Cardiac atrium fibroblast (primary cell): ENCODE measurements at places on chromosomes 16 and 17. TPM values are rescaled to one million over a fixed set of nuclear protein-coding genes. Genes with fewer than 3 reads are reported as not detected.

RNF227 gene
- 0.72 and 1.1 TPM in 2 replicates for total RNA-seq

GUCY2D gene
- not detected in 2 replicates for total RNA-seq

SPN gene
- total RNA-seq = under 0.01 and 0.36 TPM in 2 replicates

GOSR1 gene
- total RNA-seq = 17.5 and 38.8 TPM in 2 replicates

CALB2 gene
- 5.2 TPM in 1 of 2 replicates, not detected in the other for total RNA-seq

MARCHF10 gene
- total RNA-seq = 0.90 and 2.1 TPM in 2 replicates

NOG gene
- not detected in 2 replicates for total RNA-seq

CASKIN1 gene
- under 0.01 and 0.54 TPM in 2 replicates for total RNA-seq
